BJ (cell line): ENCODE measurements at places on chromosomes 3 and 15. TPM values are rescaled to one million over a fixed set of nuclear protein-coding genes. Genes with fewer than 3 reads are reported as not detected.
A peak's percentile ranks its signal among the peaks of the same experiment; 100 is the strongest.

- DNase-seq: no peak
Observed at GRCh38 chr3:123397050-123397590, 51.8 kb downstream of the ADCY5 start.

DNA sequence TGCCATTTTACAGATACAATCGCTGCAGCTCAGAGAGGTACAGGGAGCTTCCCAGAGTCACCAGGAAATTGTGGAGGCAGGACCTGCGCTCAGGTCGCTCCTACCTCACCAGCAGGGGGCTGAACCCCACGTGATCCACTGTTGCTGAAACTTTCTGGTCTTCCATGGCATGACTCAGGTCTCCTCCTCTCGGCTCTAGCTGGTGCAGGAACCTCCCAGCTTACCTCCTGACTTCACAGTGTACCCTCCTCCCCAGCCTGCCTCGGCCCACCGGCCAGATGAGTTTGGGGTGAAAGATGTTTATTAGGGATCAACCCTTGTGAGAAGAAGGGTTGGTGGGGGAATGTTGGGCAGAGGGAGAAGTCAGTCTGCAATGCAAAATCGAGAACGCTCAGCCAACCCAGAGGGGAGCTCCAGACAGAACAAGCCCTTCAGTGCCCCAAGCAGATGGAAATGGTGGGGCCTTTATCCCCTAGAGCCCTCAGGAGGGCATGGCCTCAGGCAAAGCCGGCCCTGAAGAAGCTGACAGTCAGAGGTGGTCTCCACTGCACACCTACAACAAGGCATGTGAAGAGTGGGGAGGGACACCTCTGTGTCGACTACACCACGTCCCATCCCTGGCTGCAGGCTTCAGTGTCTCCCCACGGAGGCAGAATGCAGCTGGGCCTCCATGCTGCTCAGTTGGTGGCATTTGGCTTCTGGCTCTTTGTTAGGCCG lies 118.6 kb upstream of the PRR20G start:
- no peak for DNase-seq

- no peak for DNase-seq
Observed at GRCh38 chr3:124588794-124589193, 141.5 kb upstream of the UMPS start.

DNA sequence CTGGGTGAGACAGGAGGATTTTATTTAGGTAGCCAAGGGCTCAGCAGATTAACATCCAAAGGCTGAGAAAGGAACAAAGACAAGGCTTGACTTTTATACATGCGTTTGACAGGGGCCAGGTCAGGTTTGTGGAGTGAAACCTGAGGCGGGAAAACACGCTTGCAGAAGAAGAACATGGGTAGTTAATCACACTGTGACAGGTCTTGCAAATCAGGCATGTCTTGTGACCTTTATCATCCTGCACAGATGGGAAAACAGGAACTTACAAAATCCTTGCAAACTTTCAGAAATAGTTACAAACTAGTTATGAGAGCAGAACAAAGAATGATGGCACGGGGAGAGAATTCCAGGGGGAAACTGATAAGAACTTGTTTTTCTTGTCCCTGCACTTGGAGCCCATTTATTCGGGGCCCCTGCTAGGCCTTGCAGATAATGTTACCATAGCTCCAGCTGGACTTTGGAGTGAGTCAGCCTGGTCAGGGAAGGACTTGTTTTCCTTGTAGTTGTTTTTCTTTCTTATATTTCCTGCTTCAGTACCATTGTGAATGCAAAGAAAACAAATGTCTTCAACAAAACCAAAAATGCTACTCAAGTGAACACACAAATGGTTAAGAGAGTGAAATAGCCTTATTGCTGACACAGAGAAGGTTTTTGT lies 965.9 kb upstream of the ROBO1 start:
- no peak for DNase-seq

- no peak for DNase-seq
Observed at GRCh38 chr3:197117114-197117513, 87.5 kb upstream of the MELTF start.

- DNase-seq: peak; percentile 68
Observed at GRCh38 chr3:8776406-8776805, 7.0 kb upstream of the OXTR start.

- no peak for DNase-seq
Observed at GRCh38 chr15:51004103-51004551, 90.6 kb downstream of the TNFAIP8L3 start.

DNA sequence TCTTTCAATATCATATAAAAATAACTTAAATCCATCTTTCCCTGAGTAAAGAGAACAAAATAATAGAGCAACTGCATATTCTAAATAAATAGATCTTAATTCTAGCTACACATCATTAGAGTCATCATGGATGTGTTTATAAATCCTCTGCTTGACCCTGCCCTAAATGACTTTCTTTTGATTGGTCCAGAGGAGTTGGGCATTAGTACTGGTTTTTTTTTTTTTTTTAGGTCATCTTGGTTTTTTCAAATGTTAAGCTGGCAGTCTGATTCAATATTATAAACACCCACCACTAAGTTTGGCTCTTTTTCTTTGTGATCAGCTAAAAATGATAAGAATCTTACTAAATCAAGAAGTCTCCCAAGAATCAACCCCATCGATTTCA lies 504.0 kb upstream of the CBLB start:
- no peak for DNase-seq

DNA sequence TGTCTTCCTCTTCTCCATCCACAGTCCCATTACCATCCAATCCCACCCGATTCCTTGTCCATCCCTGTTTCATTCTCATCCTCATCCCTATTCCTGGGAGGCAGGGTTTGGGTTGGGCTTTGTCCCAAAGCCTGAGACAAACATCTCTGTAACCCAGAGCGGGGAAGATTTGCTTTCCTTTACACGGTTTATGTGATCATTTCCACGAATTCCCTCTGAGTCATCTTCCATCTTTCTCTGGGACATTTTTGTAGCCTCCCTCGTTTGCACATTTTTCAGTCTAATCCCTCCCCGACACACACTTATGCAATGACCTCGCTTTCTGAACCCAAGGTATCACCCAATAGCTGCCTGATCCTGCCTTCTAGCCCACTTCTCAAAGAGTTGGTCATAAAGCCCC lies 22.8 kb downstream of the DUOX2 start:
- DNase-seq: no peak

- no peak for DNase-seq
Observed at GRCh38 chr3:179589143-179589542, 15.3 kb downstream of the MRPL47 start.

FAM81A gene
- polyA plus RNA-seq: 0.06 TPM in 1 of 2 replicates, not detected in the other

CCR8 gene
- polyA plus RNA-seq: not detected in 2 replicates

TRIM59 gene
- 10.3 and 17.2 TPM in 2 replicates for polyA plus RNA-seq

LSM3 gene
- 2.7 and 8.7 TPM in 2 replicates for polyA plus RNA-seq
